ENCODE measurements at places on chromosomes 12 and 14.
A peak's percentile ranks its signal among the peaks of the same experiment; 100 is the strongest.

GRCh38 chr12:9064815-9065606 is 50.7 kb downstream of the A2M start:
- peak; percentile 31 for DNase-seq

GRCh38 chr14:105163040-105163742 is 5.4 kb downstream of the JAG2 start:
- DNase-seq = no peak

DNA sequence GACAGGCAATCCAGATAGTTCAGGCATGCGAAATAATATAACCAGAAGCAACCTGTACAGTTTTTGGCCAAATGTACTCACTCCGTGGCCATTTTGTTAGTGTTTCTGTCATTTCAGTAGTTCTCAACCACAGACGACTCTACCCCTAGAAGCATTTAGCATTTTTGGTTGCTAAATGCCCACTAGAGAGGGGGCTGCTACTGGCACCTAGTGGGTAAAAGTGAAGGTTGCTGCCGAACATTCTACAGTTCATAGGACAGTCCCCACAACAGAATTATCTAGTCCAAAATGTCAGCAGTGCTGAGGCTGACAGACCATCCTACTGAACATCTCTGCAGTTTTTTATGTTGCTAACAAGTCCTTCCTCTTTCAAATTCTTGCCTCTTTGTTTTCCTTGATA is 107.4 kb downstream of the TSHR start:
- peak; percentile 5 for DNase-seq

DNA sequence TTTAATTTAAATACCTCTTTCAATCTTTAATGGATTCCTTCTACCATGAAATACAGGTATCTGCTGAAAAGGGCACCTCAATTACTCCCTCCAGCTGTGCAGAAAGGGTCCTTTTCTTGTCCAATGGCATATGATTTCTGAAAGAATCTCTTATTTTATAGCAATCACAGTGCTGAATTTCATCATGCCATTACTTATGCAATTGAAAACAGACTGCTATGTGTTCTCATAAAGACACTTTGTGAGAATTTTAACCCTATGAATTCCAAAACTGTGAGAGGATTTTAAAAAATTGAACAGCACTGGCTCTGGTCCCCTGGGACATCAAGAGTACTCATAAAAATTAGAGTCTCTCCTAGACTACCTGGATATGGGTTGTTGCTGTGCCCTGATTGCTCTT is 45.9 kb upstream of the CNOT2 start:
- DNase-seq = no peak

- no peak for DNase-seq
These were observed 36.0 kb upstream of the CLEC14A start for GRCh38 chr14:38291681-38292467.

DNA sequence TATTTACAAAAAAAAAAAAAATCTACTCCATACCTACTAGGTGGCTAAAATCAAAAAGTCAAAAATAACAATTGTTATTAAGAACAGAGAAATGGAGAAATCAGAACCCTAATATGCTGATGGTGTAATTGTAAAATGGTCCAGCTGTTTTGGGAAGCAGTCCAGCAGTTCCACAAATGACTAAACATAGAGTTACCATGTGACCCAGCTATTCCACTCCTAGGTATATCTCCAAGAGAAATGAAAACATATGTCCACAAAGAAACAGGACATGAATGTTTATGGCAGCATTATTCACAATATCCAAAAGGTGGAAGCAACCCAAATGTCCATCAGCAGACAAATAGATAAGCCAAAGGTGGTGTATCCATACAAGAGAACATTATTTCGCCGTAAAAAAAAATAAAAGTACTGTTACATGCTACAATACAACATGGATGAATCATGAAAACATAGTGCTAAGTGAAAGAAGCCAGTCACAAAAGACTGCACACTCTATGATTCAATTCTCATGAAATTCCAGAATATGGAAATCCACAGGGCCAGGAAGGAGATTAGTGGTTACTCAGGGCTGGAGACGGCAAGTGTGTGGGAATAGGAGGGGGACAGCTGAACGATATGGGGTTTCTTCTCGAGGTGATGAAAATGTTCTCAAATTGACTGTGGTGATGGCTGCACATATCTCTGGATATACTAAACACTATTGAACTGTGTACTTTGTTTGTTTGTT is 9.1 kb upstream of the DPF3 start:
- DNase-seq = no peak

- DNase-seq = no peak
These were observed 103.6 kb downstream of the SSPN start for GRCh38 chr12:26298785-26299621.

Measured in putamen (tissue), 1 donor.